Stimulated activated CD8-positive, alpha-beta memory T cell treated with anti-CD3 and anti-CD28 coated beads, Interleukin-4, amount 100 ng/mL, for 1 hour (primary cell): ENCODE measurements at places on chromosomes 3 and 15.

DNA sequence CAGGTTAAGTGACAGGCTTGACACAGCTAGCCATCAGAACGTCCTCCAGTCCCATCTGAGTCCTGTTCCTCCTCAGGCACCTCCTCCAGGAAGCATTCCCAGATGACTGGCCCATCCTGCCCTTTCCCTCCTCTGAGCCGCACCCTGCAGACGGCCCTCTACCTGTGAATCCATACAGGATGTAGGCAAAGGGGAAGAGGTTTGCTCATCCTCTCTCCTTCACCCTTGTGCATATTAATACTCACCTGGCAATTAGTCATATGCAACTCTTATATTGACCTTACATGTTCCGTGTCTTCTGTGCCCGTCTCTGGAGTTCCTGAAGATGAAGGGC lies 61.9 kb downstream of the SMAD3 start:
- DNase-seq: no peak

DNA sequence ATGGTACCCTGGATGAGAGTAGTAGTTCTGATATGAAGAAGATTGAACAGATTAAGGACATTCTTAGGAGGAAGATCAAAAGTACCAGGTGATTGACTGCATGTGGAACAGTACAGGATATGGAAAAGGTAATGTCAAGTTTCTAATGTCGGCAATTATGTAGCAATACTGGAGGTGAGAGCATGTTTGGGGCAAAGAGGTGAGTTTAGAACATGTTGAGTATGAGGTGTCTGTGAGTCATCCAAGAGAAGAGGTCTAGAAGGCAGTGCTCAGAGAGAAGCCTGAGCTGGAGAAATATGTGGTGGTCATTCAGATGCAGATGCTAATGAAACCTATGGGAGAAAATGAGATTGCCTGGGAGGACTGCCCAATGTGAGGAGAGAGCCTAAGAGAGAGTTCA lies 305.6 kb downstream of the ZBTB20 start:
- no peak for DNase-seq

GRCh38 chr3:9891072-9891622 lies 737 bp downstream of the JAGN1 start:
- DNase-seq: no peak

DNA sequence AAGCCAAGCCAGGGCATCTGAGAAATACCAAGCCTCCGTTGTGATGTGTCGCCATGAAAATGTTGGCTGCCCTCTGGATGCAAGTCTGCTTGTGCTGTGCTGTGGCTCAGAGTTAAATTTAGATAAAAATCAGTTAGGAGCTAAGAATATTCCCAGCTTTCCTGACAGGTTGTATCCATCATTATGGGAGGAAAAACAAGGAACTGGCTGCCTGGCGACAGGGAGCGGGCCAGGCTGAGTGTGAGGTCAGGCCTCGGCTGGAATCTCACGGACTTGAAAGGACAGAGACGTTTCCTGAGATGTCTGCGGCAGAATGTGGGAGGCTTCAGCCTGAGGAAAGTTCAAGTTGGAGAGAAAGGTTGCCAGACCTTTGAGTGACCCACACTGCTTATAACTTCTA lies 213.8 kb downstream of the THSD4 start:
- no peak for DNase-seq

GRCh38 chr3:50338965-50339364 lies 1.7 kb downstream of the RASSF1 start:
- DNase-seq: no peak

DNA sequence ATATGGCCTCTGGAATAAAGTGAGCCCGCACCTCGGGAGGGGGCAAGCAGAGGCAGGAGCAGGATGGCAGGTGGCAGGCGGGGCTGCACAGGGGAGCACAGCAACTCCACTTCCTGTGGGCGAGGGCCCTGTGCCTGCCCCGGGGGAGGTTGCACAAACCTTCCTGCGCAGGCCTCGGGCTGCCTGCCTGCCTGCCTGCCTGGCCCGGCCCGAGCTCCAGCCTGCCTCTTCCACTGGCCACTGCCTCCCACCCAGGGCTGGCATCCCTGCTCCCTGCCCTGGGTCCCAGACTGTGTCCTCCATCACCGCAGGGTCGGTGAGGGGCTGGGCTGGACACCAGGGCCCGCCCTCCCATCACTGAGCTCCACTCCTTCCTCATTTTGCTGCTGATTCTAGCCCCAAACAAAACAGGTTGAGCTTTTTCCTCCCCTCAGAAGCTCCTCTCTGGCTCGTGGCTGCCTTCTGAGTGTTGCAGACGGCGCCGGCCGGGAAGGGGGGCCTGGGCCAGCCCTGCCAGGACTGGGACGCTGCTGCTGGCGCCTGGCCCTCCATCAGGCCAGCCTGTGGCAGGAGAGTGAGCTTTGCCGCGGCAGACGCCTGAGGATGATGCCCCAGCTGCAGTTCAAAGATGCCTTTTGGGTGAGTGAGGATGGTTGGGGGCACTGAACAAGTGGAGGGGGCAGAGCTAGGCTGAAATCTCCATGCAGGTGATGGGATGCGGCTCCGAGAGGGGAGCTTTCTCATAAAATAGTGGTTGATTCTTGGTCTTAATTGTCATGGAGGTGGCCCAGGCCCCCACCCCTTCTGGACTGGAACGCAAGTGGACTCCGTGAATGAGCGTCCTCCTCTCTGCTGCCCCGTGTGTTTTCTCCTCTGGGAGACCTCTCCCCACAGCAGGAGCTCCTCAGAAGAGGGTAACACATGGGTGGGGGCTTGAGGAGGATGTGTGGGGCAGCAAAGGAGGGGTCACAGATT lies at the start of gene PSTPIP1:
Gene PSTPIP1 (plus strand): TSS at position 156 of the 975 bp plus-strand sequence. CDS start 448 bp downstream, at position 604.
- DNase-seq: no peak

- no peak for DNase-seq
Measured at GRCh38 chr3:115245438-115245837, 98.3 kb upstream of the ZBTB20 start.
